ENCODE measurements at places on chromosomes 5 and 9.

DNA sequence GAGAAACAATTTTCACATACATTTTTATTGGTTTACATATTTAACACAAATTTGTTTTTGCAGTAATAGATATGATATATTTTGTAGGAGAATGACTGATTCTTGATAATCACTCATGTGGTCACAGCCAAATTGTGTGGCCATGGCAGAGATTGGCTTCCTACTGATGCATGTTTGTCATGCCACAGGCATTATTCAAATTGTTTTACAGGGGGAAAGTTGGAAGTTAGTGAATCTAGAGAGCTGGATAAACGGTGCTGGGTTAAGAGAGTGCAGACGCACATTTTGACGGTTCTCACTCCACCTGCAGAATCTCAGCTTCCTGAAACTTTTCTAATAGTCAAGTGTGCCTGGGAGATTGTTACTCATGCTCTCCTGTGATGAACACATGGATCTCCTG lies 91.1 kb upstream of the FBN2 start:
- DNase-seq = no peak

DNA sequence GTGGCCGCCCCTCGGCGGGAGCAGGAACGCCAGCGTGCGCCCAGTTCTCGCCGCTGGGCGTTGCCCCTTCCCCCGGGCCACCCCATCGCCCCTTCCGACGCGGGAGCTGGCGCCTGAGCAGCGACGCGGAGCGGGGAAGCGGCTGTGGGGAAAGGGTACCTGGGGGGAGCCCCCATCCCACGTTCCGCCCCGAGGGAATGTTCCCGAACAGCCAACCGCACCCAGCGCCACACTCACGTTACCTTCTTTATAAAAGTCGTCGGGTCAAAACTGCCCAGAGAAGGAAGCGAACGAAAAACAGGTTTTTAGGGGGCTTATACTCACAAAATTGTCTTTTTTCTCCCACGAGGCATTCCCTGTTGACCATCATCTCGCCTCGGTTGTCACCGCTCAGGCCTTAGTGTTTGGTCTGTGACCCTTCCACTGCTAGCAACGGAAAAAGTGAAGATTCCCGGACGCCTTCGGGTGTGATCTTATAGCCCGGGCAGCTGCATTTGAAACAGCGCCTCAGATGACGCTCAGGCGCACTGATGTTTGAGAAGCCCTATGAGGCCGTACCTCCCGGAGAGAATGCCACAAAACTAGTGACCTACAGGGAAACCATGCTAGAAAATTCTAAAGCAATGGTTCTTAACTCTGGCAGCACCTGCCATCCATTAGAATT lies 475 bp upstream of the GOLM1 start:
- peak; percentile 10 for DNase-seq

DNA sequence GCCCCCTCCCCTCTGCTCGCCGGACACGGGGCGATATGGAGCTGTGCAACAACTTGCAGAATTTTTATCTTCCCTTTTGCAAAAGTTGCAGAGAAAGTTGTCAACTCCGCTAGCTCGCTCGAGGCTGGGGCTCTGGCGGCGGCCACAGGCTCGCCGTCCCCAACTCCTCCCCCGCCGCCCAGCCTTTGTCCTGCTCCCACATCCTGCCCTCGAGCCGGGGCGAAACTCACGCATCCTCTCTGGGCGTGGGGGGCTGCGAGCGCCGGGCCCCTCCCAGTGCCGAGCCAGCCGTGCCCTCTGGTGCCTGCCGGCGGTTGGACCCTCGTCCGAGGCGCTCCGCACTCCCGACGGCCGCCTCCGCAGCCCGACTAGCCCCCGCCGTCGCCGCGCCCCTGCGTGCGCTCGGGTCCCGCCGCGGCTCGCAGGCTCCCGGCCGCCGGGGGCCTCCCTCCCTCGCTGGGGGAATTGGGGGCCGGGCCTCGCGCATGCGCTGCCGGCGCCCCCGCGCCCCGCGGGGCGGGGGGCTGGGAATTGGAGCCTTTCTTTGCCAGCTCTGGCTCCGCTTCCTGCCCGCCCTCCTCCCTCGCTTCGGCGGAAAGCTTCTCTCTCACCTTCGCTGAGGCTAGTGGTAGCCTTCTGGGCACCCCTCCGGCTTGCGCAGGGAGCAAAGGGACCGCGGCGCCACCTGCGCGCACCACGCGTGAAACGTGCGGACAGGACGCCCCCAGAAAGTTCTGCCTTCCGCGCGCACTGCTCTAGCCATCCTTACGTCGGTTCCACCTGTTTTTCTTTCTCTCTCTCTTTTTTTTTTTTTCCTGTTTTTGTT lies at the start of gene CCNJL:
CCNJL (minus strand) TSS at position 431 of the 826 bp plus-strand sequence. CDS start 641 bp downstream, outside the sequence.
- no peak for DNase-seq

- no peak for DNase-seq
Observed at GRCh38 chr5:39331861-39332381, 32.4 kb downstream of the C9 start.

- DNase-seq = no peak
Observed at GRCh38 chr5:132484391-132484725, 6.2 kb downstream of the IRF1 start.

DNA sequence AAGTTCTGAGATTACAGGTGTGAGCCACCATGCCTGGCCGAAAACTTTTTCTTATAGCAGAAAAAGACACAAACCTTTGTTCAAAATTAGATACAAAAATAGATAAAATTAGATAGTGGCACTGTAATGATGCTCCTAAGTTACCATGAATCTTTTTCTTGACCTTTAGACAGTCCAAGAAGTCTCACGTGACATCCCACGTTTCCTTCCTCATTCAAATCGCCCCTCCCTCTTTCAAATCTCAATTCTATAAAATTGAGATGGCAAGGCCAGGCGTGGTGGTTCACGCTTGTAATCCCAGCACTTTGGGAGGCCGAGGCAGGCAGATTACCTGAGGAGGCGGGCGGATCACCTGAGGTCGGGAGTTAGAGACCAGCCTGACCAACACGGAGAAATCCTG lies 7.7 kb upstream of the ZCCHC10 start:
- no peak for DNase-seq

DNA sequence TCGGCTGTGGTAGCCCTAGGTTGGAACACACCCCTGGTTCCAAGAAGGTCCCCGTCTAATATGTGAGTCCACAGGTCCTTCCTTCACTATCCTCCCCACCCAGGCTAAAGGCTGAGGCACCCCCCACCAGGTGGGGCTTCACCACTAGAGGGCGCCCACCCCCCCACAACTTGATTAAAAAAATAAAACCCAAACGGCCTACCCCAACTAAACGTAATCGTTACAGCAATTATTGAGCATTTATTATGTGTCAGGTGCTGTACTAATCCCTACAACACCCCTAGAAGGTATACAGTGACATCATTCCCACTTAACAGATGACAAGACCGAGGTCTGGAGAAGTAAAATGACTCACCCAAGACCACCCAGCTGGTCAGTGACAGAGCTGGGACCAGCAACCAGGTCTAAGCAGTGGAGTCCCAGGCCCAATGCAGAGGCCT lies 65.0 kb downstream of the FGF18 start:
- peak; percentile 50 for DNase-seq

DNA sequence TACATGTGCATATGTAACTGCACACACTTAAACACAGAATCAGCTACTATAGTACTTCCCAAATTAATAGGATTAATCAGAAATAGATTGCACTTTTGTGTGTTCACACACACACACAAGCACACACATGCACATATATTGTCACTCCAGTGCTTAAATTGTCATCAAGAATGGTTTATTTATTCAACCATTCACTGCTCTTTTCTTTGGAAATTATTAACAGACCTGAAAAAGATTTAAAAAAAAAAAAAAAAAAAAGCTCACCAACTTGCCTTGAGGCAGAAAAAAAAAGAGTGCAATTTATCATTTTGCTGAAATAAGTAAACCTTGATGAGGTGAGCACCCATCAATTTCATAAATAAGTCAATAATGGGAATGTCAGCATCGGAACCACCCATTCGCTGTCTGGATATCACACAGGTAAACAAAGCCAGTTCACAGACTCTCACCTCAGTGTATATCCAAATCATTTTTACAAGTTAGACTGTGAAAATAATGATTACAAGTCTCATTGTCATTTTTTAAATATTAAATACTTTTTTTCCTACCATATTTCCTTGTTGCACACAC lies 562.8 kb downstream of the BNC2 start:
- no peak for DNase-seq

GRCh38 chr9:71897577-71897976 lies 13.4 kb downstream of the ABHD17B start:
- DNase-seq = no peak
